ENCODE measurements at places on chromosomes 12 and 14. TPM values are rescaled to one million over a fixed set of nuclear protein-coding genes. Genes with fewer than 3 reads are reported as not detected.

GRCh38 chr12:89469361-89469760, 55.2 kb downstream of the GALNT4 start:
- no peaks in the 10 kb centered on the region for H3K27me3 ChIP-seq
- H3K36me3 ChIP-seq: no peaks in the 10 kb centered on the region
- peaks cover 2% of the 10 kb centered on the region for H3K4me1 ChIP-seq
- H3K4me3 ChIP-seq: no peak overlapping the region
- no peak overlapping the region for H3K27ac ChIP-seq

DNA sequence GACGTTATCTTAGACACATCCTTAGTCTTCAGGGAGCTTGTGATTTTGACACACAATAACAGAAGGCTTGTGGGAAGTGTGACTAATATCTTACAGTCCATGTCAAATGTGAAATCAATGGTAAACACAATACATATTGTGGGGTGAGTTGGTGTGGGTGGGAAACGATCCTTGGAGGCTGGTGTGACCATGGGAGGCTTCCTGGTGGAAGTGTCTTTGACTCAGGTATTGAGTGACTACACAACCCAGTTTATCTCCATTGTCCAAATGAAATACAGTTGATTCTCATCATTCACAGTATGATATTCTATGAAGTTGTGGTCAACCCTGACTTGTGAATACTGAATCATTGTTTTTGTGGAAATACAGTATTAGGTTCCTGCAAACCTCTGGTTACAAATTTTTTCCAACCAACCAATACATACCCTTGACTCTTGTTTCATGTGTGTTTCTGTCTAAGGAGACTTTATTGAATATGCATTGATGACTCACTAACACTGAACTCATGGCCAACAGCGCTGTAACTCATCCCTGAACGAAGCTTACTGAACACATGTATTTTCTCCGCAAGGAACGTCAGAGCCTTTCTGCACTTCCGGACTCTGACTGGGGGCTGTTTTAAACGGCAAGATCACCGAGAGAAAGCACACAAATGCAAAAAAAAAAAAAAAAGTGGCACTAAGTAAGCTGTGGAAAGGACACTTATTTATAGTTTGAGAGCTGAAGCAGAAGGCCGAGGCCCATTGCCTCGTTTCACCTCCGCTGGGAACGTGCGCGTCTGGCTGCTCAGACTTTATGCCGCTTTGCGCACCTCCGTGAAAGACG, 59.0 kb downstream of the CLMN start:
- no peak overlapping the region for H3K27ac ChIP-seq
- no peak for DNase-seq
- no peaks in the 10 kb centered on the region for H3K27me3 ChIP-seq
- no peak overlapping the region for H3K4me3 ChIP-seq

GRCh38 chr14:100567877-100568163, 19.4 kb downstream of the BEGAIN start:
- no peaks in the 10 kb centered on the region for H3K36me3 ChIP-seq
- peak overlapping the region; percentile 47 for H3K4me3 ChIP-seq
- H3K27ac ChIP-seq: no peak overlapping the region
- DNase-seq: no peak

- no peak overlapping the region for H3K27ac ChIP-seq
- H3K27me3 ChIP-seq: no peaks in the 10 kb centered on the region
- no peak for DNase-seq
- no peak overlapping the region for H3K4me3 ChIP-seq
- no peaks in the 10 kb centered on the region for H3K36me3 ChIP-seq
These were observed 179.6 kb downstream of the SLC35F4 start for GRCh38 chr14:57686304-57686703.

GRCh38 chr12:3980504-3981272, 107.5 kb upstream of the PARP11 start:
- no peaks in the 10 kb centered on the region for H3K36me3 ChIP-seq
- no peak for DNase-seq

- H3K27ac ChIP-seq: no peak overlapping the region
- no peaks in the 10 kb centered on the region for H3K27me3 ChIP-seq
- H3K4me3 ChIP-seq: no peak overlapping the region
- DNase-seq: no peak
These were observed 75.6 kb upstream of the SLC24A4 start for GRCh38 chr14:92247341-92247740.

- H3K4me3 ChIP-seq: no peak overlapping the region
- no peaks in the 10 kb centered on the region for H3K27me3 ChIP-seq
- no peak for DNase-seq
- H3K4me1 ChIP-seq: no peaks in the 10 kb centered on the region
These were observed 105.1 kb downstream of the PRIMA1 start for GRCh38 chr14:93683226-93683625.

GRCh38 chr14:64025479-64025878, 172.7 kb downstream of the SYNE2 start:
- H3K27me3 ChIP-seq: no peaks in the 10 kb centered on the region
- DNase-seq: no peak
- H3K4me3 ChIP-seq: no peak overlapping the region
- no peaks in the 10 kb centered on the region for H3K4me1 ChIP-seq

DNA sequence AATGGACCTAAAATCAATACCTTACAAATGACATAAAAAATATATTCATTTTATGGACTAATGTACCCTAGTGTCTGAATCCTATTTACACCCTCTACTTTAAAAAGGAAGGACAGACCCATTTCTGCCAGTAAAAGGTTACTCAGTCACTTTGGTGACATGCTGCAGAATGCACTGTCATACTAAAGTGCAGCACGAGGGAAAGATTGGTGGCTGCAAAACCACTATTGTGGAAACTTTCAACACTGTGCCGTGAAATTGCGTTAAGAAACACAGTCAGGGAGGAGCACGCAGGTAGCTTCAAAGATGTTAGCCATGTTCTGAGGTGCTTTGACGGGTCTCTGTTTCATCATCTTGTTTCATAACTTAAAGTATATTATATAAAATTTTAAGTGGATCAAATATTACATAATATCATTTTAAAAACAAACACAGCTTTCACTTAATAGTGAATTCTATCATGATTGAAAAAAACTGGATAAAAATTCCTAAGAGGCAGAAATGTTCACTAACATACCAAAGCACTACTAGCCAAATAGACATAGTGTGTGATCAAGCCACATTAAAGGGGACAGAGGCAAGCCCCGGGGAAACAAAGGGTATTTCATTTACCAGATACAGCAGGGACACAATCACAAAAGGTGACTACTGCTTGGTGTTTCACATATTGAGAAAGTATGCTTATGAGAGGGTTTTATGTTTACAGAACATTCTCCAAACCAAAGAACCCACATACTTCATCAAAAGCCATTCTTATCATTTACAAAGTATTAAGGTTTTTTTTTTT, 330.8 kb upstream of the SOX5 start:
- H3K4me3 ChIP-seq: no peak overlapping the region
- H3K4me1 ChIP-seq: no peaks in the 10 kb centered on the region
- no peaks in the 10 kb centered on the region for H3K27me3 ChIP-seq

DNA sequence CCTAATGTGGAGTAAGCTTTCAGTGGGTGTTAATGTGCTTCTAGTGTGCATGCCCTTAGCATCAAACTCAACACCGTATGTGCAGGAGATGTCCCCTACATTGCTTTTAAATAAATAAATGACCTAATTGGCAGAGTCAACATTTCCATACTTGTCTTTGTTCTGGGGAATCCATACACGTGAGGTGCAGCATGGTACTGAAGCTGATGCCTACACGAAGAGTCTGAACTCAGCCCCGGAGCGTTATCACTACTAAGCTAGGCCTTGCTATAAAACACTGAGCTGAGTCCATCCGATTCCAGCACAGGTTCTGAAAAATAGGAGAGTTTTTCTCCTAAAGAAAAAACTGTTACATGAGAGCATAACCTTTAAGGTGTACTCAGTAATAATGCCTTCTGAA, 125.0 kb upstream of the DYRK2 start:
- H3K27me3 ChIP-seq: no peaks in the 10 kb centered on the region
- no peak overlapping the region for H3K4me3 ChIP-seq
- no peaks in the 10 kb centered on the region for H3K4me1 ChIP-seq
- no peak overlapping the region for H3K27ac ChIP-seq
- no peaks in the 10 kb centered on the region for H3K36me3 ChIP-seq

- H3K4me1 ChIP-seq: no peaks in the 10 kb centered on the region
- no peak overlapping the region for H3K27ac ChIP-seq
- no peak overlapping the region for H3K4me3 ChIP-seq
These were observed 85.6 kb downstream of the CCDC92 start for GRCh38 chr12:123886931-123887582.

- H3K27me3 ChIP-seq: peaks cover 6% of the 10 kb centered on the region
- H3K36me3 ChIP-seq: no peaks in the 10 kb centered on the region
- H3K4me1 ChIP-seq: peaks cover 9% of the 10 kb centered on the region
- H3K27ac ChIP-seq: no peak overlapping the region
- no peak overlapping the region for H3K4me3 ChIP-seq
These were observed 6.0 kb downstream of the VSX2 start for GRCh38 chr14:74245292-74245691.

- no peaks in the 10 kb centered on the region for H3K36me3 ChIP-seq
- DNase-seq: no peak
- H3K4me3 ChIP-seq: no peak overlapping the region
- H3K27ac ChIP-seq: no peak overlapping the region
These were observed 140.4 kb upstream of the NRXN3 start for GRCh38 chr14:78029601-78030372.

GRCh38 chr14:47675466-47676314, at the start of gene MDGA2:
Gene MDGA2, minus strand, starts transcription at chr14:47675605.
- no peaks in the 10 kb centered on the region for H3K36me3 ChIP-seq
- DNase-seq: no peak
- peaks cover 3% of the 10 kb centered on the region for H3K4me1 ChIP-seq
- no peak within 1 kb of the TSS for H3K27ac ChIP-seq

- no peak overlapping the region for H3K27ac ChIP-seq
- no peaks in the 10 kb centered on the region for H3K36me3 ChIP-seq
- H3K4me3 ChIP-seq: no peak overlapping the region
- no peak for DNase-seq
- H3K27me3 ChIP-seq: no peaks in the 10 kb centered on the region
- no peaks in the 10 kb centered on the region for H3K4me1 ChIP-seq
These were observed 322.5 kb downstream of the SYT1 start for GRCh38 chr12:79187032-79187431.

GRCh38 chr12:51941604-51942003, 9.9 kb upstream of the ACVR1B start:
- H3K27me3 ChIP-seq: no peaks in the 10 kb centered on the region
- no peaks in the 10 kb centered on the region for H3K36me3 ChIP-seq
- DNase-seq: no peak
- peaks cover 4% of the 10 kb centered on the region for H3K4me1 ChIP-seq
- no peak overlapping the region for H3K4me3 ChIP-seq

- H3K36me3 ChIP-seq: no peaks in the 10 kb centered on the region
- H3K4me1 ChIP-seq: no peaks in the 10 kb centered on the region
- no peak overlapping the region for H3K27ac ChIP-seq
- no peak overlapping the region for H3K4me3 ChIP-seq
These were observed 10.6 kb downstream of the BBS10 start for GRCh38 chr12:76337583-76337982.

DNA sequence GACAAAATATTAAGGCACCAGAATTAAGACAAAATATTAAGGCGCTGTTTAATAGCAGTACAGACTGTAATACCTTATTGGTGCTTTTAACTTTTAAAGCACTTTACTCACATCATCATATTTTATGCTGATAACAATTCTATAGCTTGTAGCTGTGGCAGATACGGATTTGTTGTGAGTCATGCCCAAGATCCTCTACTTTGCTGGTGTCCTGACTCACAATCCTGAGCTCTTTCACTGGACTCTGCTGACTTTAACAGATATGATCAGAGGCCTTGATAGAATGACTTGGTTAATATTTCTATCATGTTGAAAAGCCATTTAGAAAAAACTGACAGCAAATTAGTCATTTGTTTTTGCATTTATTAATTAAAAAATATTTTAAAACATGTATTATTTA, 99.0 kb upstream of the PKP2 start:
- H3K4me3 ChIP-seq: no peak overlapping the region
- no peak for DNase-seq
- no peaks in the 10 kb centered on the region for H3K4me1 ChIP-seq
- H3K36me3 ChIP-seq: no peaks in the 10 kb centered on the region

DNA sequence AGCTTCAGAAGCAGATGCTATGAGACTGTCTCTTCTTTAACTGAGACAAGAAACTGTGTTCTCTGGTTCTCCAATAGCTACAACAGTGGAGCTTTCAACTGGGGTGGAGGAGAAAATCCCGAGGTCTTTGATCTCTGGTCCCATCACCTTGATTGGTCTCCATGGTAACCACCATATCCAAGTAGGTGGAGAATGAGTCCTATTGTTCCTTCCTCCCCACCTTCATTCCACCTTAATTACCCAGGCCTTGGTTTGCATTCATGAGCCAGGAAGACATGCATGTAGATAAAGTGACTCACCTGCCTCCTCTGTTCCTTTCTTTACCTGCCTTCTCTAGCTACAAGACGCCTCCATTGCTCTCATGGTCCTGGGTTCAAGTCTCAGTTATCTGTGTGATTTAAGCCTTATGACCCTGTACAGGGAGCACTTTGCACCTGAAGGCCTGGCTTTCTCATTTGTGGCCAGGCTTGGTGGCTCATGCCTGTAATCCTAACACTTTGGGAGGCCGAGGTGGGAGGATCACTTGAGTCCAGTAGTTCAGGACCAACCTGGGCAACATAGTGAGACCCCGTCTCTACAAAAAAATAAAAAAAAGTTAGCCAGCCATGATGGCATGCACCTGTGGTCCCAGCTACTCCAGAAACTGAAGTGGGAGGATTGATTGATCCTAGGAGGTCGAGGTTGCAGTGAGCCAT, 157.7 kb upstream of the TBX3 start:
- no peaks in the 10 kb centered on the region for H3K4me1 ChIP-seq
- H3K36me3 ChIP-seq: no peaks in the 10 kb centered on the region
- no peak overlapping the region for H3K27ac ChIP-seq
- H3K27me3 ChIP-seq: no peaks in the 10 kb centered on the region

PPFIA2 gene
- 4.9 TPM for total RNA-seq

SMIM41 gene
- total RNA-seq: 2.6 TPM

SUPT16H gene
- 51.2 TPM for total RNA-seq

IFI27 gene
- 46.1 TPM for total RNA-seq

KRT79 gene
- total RNA-seq: not detected

LRRC10 gene
- not detected for total RNA-seq

KRT86 gene
- not detected for total RNA-seq

GPD1 gene
- total RNA-seq: 0.20 TPM

ANG gene
- 72.8 TPM for total RNA-seq

Measured in ovary (tissue), 10 donors.